Skin of body (tissue), 3 donors: ENCODE measurements at places on chromosomes 7 and 10.

DNA sequence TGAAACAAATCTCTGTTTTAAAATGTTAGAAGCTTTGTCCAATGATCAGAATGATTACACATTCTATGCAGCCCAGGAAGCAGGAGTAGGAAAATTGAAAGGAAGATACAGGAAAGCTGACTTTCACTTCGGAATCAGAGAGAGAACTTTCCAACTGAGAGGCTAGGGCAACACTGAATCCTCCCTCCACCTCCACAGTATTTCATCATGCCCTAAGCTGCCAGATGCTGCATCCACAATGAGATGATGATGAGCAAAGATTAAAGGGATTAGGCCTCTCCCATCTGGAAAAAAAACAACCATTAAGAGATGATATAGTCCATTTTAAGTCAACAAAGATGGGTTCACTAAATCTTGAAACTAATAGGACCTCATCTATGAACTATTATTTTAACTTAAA is 215.6 kb downstream of the GPR37 start:
- DNase-seq = no peak

- peak; percentile 44 for DNase-seq
Observed at GRCh38 chr10:51878695-51879094, 179.3 kb upstream of the CSTF2T start.

- no peak for DNase-seq
Observed at GRCh38 chr10:15225511-15225910, 57.0 kb upstream of the NMT2 start.

DNA sequence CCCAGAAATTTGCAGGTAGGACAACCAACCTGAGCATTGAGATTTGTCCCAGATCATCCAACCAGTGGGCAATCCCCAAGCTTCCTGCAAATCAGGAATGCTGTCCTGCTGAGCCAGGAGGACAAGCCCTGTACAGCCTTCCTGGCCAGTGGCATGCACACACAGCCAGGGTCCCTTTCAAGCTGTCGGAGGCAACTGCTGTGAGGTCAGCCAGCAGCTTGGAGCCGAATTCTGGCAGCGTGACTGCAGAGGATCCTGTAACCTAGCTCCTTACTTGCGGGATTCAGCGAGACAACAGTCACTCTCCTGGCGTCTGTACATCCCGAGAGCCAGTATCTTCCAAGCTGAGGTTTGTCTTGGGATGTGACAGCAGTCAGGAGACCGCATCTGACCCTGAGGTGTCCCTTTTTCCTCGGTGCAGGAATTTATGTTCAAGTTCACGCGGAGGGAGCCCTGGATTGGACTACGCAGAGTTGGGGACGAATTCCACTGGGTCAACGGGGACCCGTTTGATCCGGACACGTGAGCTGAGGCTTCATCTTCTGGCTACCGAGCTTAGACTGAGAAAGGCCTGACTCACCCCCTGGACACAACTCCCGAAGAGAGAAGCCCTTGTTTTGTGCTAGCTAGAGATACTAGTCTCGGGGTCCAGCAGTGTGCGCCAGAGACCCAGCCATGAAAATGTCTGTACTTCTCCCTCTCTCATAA is 18.3 kb downstream of the CLEC2L start:
- DNase-seq = no peak

GRCh38 chr10:125153703-125154490 is 6.5 kb downstream of the CTBP2 start:
- no peak for DNase-seq

DNA sequence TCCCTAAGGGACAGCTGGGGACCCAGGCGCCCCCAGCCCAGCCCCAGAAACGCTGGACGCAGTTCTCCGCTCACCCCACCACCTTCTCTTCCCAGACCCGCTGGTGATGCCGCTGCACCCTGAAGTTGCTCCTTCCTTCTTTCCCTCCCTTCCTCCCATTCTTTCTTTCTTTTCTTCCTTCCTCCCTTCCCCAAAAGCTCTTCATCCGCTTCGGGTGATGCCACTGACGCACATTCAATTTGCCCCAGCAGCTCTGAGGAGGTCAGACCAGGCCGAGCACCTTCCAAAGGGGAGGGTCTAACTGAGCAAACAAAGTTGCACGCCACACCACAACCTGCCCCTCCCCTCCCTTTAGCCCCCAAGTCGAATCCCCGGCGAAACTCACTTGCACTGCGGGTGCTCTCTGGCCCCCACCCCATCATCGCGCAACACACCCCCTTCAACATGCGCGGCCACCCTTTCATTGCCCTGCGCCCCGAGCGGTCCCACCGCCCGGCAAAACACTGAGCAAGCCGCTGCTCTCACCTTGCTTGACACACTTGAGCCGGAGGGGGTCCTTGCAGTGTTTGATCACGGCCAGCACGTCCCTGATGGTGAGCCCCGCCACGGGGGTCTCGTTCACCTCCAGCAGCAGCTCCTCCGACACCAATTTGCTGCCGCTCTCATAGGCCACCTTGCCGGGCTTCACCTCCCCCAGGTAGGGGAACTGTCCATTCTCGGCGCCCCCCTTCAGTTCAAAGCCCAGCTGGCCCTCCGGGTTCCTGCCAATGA is 787 bp downstream of the MAGI2 start:
- no peak for DNase-seq

GRCh38 chr10:85916994-85917573 is 449.5 kb downstream of the GRID1 start:
- peak; percentile 9 for DNase-seq

GRCh38 chr10:58217612-58218011 is 50.1 kb downstream of the IPMK start:
- DNase-seq = no peak

DNA sequence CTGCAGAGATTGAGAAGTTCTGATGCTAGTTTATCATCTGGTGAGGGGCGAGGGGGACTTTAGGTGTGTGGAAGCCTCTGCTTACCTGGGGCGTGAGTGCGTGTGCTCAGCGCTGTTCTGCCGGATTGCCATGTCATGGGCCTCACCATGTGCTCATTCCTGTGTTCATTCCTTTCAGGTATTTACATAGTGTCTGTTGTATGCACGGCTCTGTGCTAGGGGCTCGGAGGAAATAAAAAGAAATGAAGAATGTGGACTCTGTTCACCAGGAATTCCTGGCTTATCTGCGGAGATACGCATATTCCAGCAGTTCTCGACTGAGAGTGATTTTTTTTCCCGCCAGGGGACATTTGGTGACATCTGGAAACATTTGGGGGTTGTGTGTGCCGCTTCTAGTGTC is 152.0 kb downstream of the CAMK1D start:
- DNase-seq = no peak

- DNase-seq = no peak
Observed at GRCh38 chr7:150586785-150587152, 19.6 kb downstream of the GIMAP4 start.

DNA sequence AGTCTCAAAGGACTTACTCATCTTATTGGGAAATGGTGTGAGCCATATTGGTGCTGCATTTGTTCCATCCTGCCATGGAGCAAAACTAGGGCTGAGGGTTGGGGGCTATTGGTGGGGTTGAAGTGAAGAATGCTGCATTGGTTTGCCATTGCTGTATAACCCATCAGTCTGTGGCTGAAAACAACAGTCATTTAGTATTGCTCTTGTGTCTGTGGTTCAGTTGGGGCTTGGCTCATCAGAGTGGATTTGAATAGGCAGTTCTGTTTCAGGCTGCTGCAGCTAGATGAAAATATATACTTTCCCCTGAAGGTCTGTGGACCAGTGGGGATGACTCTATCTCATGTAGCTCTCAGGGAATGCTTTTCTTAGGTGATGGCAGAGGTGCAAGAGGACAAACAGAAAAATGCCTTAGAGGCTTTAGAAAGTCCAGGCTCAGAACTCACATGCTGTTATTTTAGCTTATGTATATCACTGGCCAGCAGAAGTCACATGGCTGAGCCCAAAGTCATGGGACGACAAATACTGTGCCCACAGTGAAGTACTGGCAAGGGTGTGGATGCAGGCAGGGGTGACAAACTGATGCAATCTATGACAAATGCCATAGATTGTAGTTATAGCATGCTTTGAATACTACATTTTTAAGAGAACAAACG is 15.2 kb upstream of the EXOC6 start:
- no peak for DNase-seq

GRCh38 chr7:3057066-3057420 is 13.4 kb upstream of the CARD11 start:
- no peak for DNase-seq

GRCh38 chr7:20030915-20031362 is 186.2 kb downstream of the MACC1 start:
- DNase-seq = no peak
